ENCODE measurements at places on chromosomes 4 and X. TPM values are rescaled to one million over a fixed set of nuclear protein-coding genes. Genes with fewer than 3 reads are reported as not detected.

DNA sequence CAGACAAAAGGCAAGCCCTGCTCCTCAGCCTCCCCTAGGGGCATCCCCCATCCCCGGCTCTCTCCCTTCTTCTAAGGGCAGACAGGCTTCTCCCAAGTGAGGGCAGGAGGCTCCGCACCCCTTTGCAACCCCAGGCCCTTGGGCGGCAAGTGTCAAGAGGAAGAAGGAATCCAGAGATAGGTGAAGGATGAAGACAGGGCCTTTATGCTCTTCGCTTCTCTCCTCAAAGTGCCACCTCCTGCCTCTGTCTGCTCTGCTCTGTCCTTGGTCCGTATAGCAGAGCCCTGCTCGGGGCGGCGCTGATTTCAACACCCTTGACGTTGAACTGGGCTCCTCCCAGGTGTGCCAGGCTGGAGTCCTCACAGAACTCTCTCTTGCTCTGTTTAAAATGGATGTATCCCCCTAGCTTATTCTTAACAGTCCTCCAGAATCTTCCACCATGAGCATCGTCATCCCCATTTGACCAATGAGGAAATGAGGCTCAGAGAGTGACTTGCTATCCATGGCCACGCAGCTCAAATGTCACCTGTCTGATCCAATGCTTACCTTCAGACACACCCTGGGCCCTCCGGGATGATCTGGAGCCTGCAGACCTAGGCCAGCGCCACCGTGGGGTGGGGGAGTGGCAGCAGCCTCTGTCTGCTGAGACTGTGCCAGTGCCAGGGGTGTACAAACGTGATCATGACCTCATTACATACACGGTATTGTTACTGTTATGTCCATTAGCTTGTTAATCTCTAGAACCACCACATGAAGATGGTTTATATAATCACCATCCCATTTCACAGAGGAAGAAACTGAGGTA is 99.8 kb downstream of the PHKA2 start:
- no peak for DNase-seq

DNA sequence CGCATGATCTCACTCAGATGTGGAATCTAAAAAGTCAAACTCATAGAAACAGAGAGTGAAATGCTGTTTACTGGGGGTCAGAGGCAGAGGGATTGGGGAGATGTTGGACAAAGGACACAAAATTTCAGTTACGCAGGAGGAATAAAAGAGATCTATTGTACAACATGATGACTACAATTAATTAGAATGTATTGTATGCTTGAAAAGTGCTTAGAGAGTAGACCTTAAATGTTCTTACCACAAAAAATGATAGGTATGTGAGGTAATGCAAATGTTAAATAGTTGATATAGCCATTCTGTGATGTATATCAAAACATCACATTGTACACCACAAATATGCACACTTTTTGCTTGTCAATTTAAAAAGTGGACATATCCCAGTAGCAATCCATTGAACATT is 36.1 kb upstream of the PHKA2 start:
- no peak for DNase-seq

DNA sequence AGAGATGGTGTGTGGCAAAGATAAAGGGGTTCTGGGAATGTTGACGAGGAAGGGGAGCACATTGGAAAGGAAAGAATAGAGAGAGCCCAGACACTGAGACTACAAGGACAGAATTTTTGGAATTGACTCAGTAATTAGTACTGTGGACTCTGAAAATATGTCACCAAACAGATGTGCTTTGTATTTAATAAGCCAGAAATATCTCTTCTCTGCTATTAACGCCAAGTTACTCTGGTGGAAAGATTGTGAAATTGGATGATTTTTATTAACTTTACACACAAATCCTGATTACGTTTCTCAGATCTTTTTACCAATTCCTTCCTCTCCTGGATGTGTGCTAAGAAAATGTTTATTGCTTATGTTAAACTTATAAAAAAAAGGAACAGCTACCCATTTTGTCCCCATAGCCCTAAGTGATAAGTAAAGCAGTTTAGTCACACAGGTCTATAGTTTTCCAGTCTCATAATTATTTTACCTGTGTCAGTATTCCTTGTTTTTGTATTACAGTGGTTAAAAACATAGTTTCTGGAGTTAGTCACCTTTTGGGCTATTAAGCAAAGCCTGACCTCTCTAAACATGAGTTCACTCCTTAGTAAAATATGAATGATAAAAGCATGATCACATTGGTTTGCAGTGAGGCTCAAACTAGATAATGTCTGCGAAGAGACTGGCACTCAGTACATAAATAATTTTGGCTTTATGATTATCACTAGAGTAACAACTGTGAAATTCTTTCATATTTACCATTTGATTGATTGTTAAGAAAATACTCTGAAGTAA is 1068.3 kb downstream of the STIM2 start:
- no peak for DNase-seq

GRCh38 chr4:118076958-118077766 is 42.9 kb downstream of the NDST3 start:
- DNase-seq: no peak

- no peak for DNase-seq
Observed at GRCh38 chr4:76342191-76342590, 35.7 kb downstream of the STBD1 start.

- DNase-seq: no peak
Observed at GRCh38 chrX:67725471-67725870, 181.7 kb downstream of the AR start.

GRCh38 chr4:87192145-87192919 is 28.1 kb downstream of the KLHL8 start:
- no peak for DNase-seq

- no peak for DNase-seq
Observed at GRCh38 chr4:66923081-66923865, 622.0 kb downstream of the CENPC start.

- no peak for DNase-seq
Observed at GRCh38 chr4:182420189-182420588, 177.0 kb downstream of the TENM3 start.

DNA sequence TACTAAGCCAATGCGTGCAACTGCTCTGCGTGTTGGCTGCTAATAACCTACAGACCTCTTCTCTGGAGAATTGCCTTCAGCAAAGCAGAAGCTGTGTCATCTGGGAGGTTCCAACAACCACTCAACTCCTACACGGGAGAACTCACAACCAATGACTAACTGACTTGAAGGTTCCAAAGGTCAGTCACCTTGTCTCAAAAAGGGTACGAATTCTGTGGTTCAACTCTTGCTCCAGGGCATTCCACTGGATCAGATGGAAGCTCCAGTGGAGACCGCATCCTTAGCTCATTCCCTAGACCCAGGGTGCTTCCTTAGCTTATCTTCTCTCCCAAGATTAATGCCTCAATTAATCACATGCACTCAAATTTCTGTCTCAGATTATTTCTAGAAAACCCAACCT is 222.7 kb downstream of the CHIC2 start:
- DNase-seq: no peak

GRCh38 chrX:49187526-49187925 is 1.4 kb upstream of the PRICKLE3 start:
- no peak for DNase-seq

- DNase-seq: no peak
Observed at GRCh38 chr4:23932901-23933308, 43.1 kb upstream of the PPARGC1A start.

DNA sequence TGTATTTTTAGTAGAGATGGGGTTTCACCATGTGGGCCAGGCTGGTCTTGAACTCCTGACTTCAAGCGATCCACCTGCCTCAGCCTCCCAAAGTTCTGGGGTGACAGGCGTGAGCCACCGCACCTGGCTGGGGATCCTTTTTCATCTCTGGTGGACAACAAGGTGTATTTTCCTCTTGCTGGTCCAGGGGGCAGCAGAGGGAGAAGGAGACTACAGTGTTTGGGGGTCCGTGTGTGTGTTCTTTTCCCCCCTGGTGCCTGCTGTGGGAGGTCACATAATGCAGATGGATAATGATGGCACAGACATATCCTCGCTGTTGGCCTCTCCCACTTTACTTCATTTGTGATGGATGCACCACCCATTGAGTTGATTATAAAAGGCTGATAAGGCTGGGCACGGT is 39.0 kb upstream of the CD99 start:
- no peak for DNase-seq

DNA sequence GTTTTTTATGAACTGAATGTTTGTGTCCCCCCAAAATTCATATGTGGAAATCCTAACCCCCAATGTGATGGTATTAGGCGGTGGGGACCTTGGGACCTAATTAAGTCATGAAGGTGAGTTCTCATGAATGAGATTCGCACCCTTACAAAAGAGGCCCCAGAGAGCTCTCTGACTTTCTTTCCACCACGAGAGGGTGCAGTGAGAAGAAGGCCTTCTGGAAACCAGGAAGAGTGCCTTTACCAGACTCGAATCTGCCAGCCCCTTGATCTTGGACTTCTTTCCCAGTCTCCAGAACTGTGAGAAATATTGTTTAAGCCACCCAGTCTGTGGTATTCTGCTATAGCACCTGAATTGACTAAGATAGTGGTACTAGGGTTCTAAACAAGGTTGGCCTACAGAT is 40.8 kb downstream of the STK26 start:
- DNase-seq: no peak

DNA sequence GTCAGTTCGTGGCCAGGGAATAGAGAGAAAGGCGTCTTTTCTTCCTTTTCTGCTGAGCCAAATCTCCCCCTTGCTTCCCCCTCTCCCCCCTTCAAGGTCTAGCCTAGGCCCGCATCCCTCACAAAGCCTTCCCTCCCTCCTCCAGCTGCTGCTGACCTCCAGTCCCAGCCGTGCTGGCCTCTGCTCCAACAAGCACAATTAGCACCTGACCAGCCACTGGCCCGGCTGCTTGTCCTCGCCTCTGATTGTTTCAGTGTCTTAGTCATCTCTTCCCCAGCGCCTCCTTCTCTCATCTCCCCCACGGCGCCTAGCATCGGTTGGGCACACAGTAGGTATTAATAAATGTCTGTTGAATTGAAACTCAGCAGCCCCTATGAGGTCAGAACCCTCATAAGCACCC is 4.2 kb downstream of the ELF4 start:
- DNase-seq: no peak

GRCh38 chr4:73603271-73603710 is 16.9 kb downstream of the RASSF6 start:
- DNase-seq: no peak

DNA sequence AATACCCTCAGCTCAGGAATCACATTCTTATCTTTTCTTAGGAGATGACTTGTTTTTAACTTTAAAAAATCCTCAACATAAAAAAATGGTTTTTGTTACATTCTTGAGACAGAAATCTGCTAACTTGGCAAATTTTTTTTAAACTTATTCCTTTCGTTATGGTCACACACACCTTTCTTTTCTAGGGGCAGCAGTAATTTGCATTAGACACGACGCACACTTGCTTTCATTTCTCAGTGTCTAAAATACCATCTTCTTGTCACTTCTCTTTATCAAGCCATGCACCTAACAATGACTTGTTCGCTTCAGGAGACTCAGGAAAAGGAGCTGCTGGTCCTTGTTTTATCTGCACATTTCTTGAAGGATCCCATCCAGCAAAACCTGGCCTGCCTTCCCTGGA is 112.6 kb upstream of the TBL1X start:
- no peak for DNase-seq

DNA sequence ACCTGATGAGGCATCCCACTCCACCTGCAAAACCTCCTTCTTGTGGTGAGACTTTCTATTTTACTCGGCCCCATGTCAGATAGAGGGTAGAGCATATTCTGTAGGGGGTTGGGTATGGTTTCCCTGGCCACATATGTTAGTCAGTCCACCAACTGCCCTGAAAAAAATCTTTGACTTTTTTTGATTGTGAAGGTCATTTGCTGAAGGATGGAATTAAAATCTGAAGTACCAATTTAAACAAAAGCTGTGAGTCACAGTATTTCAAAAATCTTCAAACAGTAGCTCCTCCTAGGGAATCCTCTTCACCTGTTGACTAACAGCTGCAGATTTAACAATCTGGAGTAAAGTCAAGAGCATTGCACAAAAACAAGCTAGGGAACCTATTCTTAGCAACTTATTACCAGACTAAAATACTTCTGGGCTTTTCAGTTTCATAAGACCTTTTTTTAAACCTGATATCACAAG is 8.0 kb upstream of the CCDC110 start:
- no peak for DNase-seq

GRCh38 chrX:151543706-151544105 is 19.8 kb upstream of the PASD1 start:
- DNase-seq: no peak

DNA sequence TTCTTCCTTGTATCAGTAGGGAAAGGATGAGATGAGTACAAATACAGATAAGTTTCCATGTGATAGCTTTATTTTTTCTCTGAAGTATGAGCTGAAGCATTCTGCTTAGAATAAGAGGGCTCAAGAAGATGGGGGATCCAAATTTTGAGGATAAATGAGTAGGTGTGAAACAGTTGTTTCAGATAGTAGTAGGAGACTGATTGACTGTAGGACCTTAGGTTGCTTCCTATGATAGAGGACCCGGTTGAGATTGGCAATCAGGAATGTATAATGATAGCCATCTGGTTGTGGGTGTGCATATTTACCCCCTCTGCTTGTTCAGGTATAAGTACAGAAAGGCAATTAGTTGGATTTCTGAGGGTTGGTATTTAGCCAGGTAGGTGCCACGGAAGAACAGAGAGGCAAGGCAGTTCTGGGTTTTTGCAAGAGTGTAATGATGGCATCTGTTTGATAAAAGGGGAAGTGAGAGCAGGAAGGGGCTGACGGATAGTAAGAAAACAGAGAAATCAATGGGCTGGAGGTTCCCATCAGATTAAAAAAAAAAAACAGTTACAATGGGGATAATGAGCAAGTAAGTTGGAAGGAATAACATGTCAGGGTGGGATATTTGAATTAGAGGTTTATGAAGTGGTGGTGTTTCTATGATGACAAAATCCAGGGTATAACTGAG is 13.7 kb downstream of the OCRL start:
- DNase-seq: no peak

GRCh38 chrX:113305496-113305895 is 464.9 kb upstream of the AMOT start:
- DNase-seq: no peak

Gene TASL
- not detected for total RNA-seq

Gene SERPINA7
- 0.75 TPM for total RNA-seq

Gene SERTM2
- total RNA-seq: not detected

Gene JAKMIP1
- not detected for total RNA-seq

Gene CXCL6
- total RNA-seq: not detected

Gene FRG1
- total RNA-seq: 1.2 TPM

Gene PPP4R3C
- total RNA-seq: not detected

Gene KLB
- not detected for total RNA-seq

Gene SLC6A8
- total RNA-seq: 44.2 TPM

Gene PCDH10
- 45.3 TPM for total RNA-seq

Gene CDS1
- total RNA-seq: 0.11 TPM

Gene SLC25A43
- 26.6 TPM for total RNA-seq

Gene SPARCL1
- total RNA-seq: 830 TPM

All from ascending aorta (tissue), 2 donors.